NCI-H2171 treated with DMSO at 0.1 percent for 48 hours (cell line): ENCODE measurements at places on chromosomes 5 and 9.

- no peak for DNase-seq
These were observed 235.7 kb upstream of the ADAMTSL1 start for GRCh38 chr9:18238254-18238653.

- DNase-seq = no peak
These were observed 88.0 kb downstream of the DAP start for GRCh38 chr5:10673017-10673389.

DNA sequence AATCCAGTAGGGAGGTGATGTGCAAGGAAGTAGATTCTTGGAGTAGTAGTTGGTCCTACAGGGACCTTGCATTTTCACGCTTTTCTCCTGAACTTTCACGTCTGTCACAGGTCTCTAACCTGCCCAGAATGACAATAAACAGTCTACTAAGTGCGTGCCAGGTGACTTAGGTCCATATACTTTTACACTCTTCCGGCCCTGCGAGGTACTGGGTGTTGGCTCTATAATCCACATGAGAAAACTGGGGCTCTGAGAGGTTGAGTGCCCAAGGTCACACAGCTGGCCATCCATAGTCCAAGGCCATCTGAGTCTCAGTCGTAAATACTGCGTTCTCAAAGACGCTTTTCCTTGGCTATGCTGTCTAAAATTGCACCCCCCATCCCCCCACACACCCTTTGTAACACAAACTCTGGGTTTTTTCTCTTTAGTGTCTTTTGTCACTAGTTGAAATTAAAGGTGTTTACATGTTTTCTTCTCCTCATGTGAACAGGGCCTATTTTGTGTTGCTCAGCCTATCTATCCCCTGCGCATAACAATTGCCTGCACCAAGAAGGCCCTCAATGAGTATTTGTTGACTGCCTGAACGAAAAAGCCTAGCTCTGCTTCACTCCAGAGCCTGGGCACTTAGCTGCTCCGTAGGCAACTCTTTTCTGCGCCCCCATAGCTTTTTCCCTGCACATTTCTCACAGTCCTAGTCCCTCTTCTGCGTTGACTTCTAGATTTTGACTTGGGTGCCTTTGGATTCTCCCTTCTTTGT is 943 bp downstream of the SFXN1 start:
- DNase-seq = no peak

GRCh38 chr9:130112538-130113151 is 58.9 kb downstream of the GPR107 start:
- no peak for DNase-seq

GRCh38 chr9:111483439-111483857 is 735 bp downstream of the ECPAS start:
- peak; percentile 33 for DNase-seq

DNA sequence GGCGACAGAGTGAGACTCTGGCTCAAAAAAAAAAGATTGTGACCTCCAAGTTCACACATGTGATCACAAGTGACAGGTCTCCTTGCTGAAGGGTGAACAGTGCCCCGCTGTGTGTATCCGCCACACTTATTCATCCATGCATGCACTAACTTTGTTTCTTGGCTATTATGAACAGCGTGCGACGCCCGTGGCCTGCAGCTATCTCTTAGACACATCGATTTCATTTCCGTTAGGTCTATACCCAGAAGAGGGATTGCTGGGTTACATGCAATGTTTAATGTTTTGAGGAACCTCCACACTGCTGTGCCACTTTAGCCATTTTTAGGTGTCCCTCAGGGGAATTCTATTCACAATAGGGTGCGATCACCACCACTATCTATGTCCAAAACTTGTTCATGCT is 12.1 kb upstream of the EGFL7 start:
- DNase-seq = no peak

GRCh38 chr9:99753436-99753835 is 68.2 kb upstream of the NR4A3 start:
- no peak for DNase-seq

DNA sequence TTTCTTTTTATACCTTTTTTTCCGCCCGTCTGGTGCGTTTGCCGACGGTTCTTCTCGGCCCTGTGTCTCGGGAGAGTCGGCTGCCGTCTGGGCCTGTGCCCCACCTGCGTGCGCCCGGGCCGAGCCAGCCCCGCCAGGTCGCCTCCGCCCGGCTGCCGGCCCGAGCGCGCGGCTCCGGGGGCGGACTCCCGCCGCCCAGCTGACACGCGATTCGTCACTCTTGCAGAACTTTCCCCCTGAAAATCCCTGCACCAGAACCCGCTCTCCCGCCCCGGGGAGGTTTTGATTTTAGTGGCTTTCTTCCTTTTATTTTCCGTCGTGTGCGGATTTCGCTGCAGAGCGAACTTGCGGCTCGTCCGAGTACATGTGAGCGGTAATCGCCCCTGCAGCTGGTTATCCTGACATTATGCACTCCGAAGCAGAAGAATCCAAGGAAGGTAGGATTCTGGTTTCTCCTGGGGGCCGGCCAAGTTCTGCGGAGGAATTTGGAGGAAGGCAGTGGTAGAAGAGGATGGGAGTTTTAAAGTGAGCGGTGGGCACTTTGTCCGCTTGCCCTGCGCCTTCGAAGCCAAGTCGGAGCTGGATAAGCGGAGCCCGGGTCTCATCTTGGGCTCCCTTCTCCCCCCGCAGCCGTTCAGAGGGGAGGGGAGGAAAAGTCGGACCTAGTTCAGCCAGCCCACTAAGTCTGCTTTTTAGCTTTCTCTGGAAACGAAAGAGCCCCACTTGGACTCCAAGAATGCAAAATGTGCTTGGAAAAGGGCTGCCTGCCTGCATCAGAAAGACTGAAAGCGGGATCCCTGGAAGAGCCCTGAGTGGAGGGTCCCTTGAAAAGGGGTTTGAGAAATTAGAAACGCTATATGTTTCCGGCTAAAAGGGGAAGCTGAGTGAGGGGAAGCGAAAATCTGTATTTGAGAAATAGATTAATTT is at the start of gene TNFAIP8:
Gene TNFAIP8 (plus strand): TSS at position 335 of the 927 bp plus-strand sequence. CDS start 72 bp downstream, at position 407.
- DNase-seq = no peak

GRCh38 chr9:87140605-87141109 is 193.4 kb upstream of the GAS1 start:
- DNase-seq = peak; percentile 58

- DNase-seq = no peak
These were observed 143.2 kb upstream of the DMRT1 start for GRCh38 chr9:698276-698675.

GRCh38 chr5:80035839-80036238 is 691 bp downstream of the THBS4 start:
- DNase-seq = no peak
